ENCODE measurements at places on chromosomes 1 and 21. TPM values are rescaled to one million over a fixed set of nuclear protein-coding genes. Genes with fewer than 3 reads are reported as not detected.

The GNAT2 gene
- not detected for total RNA-seq

The DDAH1 gene
- total RNA-seq: 33.4 TPM

The DSCAM gene
- total RNA-seq: 0.21 TPM

The COL6A1 gene
- total RNA-seq: 226 TPM

The SOX13 gene
- total RNA-seq: 8.2 TPM

The OLFML2B gene
- 3.1 TPM for total RNA-seq

GRCh38 chr1:80629304-80629837 lies 1171.4 kb upstream of the ADGRL2 start:
- DNase-seq: no peak

GRCh38 chr1:92577261-92577895 lies 90.7 kb upstream of the GFI1 start:
- no peak for DNase-seq

DNA sequence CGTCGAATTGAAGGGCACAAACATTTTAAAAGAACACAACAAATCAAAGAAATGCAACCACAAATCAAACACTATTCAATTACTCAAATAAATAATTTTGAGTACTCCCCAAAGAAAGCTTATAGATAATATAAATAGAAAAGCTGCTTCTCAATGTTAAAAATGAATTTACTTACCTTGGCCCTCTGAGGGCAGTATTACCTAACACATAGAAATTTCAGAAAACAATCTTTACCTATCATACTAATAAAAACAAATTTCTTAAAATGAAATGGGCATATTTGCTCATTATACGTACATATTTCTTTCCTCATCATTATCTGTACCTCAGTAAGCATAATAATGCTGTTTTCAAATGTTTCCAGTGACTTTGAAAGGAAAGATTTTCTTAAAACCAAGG lies 141.8 kb downstream of the AKT3 start:
- DNase-seq: no peak

DNA sequence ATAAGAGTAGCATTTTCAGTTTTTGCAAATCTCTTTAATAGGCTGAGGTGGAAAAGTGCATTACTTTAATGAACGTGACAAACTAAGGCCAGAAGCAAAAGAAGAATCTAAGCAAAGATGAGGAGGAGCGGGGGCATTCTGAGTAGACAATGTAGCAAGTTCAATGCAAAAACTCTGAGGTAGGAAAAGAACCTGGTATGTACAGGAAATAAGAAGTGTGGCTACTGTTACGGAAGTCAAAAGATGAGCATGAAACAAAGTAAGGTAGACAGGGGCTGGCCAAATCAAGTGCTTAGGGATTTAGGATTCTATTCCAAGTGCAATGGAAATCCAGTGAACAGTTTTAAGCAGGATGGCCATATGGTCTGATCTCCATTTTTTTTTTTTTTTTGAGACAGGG lies 63.7 kb downstream of the TOR3A start:
- DNase-seq: no peak
